ENCODE measurements at places on chromosomes 16 and 17.

DNA sequence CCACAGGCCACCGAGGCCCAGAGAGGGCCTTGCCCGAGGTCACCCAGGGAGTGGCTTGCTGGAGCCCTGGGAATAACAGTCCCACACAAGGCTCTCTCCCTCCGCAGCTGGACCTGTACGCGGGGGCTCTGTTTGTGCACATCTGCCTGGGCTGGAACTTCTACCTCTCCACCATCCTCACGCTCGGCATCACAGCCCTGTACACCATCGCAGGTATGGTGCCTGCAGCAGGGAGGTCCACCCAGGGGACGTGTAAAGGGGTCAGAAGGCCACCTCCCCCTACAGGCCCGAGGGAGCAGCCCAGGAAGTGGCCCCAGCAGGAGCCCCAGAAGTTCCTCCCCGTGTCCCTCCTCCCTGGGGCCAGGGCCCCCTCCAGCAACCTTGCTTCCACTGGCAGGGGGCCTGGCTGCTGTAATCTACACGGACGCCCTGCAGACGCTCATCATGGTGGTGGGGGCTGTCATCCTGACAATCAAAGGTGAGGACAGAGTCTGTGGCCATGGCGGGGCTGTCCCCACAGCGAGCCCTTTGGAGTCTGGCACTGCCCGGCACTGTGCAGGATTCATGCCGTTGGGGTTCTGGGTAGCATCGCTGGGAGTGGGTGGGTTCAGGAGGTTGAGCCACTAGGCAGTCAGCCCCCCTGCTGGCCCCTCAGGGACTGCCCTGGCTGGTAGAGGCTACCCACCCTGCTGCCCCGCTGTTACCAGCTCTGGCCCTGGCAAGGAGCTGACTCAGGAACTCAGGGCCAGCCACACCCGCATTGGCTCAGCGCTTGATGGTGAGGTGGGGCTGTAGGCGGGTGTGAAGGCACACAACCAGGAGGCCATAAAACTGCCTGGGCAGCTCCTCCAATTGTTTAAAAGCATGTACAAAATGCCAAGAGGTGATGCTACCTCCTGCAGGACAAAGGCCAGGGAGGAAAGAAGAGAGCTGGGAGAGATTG lies 17.3 kb downstream of the SLC5A10 start:
- no peak for DNase-seq

DNA sequence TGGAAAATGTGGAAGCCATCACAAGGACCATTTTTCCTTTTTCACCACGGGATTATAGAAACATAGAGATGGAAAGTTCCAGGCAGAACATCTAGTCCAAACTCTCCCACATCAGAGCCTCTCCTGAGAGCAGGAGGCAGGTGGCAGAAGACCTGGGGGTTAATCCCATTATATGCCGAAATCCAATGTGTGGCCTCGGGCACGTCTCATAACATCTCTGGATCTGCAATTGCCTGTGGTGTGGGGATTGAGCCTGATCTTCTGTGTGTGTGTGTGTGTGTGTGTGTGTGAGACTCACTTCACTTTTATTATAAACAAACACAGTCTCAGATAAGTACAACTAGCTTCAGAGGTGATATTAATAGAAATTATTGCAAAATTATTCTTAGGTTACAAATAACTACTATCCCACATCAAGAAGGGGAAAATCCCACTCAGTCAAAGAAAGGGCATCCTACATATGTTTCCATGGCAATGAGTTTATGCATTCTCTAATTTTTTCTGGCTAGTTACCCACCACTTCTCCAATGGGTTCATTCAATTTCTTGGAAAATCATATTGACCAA lies 199.1 kb downstream of the FOXL1 start:
- no peak for DNase-seq

- no peak for DNase-seq
Measured at GRCh38 chr17:78332991-78333390, 26.9 kb downstream of the SOCS3 start.

DNA sequence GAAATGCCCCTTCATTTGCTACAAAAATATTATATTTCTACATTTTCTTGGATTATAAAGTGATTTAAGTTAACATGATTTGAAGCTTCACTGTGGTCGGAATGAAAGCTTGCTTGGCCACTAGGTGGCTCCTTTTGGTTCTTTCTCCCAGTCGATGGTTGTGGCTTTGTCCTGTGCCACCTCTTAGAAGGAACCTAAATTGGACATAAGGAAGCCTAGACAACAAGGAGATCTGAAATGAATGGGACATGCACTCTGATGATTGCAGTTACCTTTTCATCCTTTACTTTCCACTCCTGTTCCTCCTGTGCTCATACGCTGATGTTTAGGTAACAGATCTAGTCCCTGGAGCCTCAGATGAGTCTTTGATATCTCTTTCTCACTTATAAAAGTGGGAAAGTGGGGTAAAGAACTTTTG lies 39.2 kb downstream of the FTO start:
- no peak for DNase-seq

GRCh38 chr17:7650509-7651096 lies at the start of gene ATP1B2:
TSS of gene ATP1B2 (plus strand) at chr17:7650926. CDS start at chr17:7651519, 593 bp downstream.
- DNase-seq = peak; percentile 66

Measured in natural killer cell treated with Interleukin-12 subunit alpha and Interleukin-12 subunit beta and Interleukin-15 and Interleukin-18, amount 100 ng/mL, for 72 hours (primary cell).